MV-4-11 (cell line): ENCODE measurements at places on chromosomes 13 and 19.
A peak's percentile ranks its signal among the peaks of the same experiment; 100 is the strongest.

DNA sequence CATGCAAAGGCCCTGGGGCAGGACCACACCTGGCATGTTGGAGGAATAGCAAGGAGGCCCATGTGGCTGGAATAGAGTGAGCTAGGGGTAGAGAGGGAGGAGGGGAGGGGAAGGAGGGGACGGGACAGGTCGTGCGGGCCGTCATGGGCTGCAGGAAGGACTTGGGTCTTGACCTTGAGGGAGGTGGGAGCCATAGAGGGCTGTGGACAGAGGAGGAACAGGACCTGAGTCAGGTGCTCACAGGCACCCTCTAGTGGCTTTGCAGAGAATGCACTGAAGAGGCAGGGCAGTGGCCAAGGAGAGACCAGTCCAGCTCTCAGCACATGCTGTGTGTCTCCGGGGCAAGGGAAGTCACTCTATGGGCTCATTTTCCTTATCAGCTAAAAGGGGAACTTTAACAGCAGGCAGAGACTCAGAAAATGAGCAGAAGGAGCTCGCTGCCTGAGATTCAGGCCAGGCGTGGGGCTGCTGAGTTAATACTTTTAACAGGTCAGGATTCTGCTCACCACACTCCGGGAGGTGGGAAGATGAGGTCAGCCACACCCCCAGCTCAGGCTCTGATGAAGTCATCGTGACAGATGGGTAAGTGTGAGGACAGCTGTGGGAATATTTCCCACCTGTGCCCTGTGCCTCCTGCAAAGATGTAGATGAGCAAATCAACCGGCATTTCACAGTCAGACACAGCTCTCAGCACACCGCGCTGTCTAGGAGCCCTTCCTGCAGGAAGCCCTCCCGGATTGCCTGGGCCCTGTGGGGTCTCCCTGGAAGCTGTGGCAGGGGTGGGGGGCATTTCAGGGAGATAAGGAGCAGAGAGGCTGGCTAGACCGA, 6.0 kb upstream of the TNFAIP8L1 start:
- peak; percentile 95 for DNase-seq

DNA sequence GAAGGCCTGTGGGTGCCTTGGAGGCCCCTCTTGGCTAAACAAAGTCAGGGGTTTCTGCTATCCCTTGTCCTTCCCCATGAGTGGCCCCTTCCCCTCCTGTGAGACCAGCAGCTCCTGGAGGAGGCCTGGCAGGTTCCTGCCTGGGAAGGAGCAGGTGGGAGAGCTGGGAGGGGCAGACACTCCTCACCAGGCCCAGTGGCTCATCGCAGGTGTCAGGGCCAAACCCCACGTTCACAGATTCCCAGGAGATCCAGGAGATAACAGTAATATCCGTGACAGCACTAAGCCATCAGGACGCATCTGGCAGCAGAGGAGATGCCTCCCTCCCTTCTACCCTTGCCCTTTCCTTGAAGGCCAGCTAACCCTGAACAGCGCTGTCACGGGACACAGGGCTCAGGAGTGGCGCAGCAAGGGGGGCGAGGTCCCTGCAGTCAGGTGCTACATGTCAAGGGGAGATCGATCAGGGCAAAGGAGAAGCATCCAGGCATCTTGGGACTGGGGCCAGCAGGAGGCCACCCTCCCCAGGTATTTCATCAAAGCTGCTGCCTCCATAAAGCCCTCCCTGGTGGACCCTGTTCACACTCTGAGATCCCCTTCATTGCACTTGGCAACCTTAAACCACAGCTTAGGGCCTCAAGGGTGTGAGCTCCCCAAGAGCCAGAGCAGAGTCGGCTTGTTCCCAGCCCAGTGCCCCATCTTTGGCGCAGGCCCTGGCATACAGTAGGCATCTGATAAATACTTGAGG, 4.8 kb downstream of the CEBPA start:
- no peak for DNase-seq

DNA sequence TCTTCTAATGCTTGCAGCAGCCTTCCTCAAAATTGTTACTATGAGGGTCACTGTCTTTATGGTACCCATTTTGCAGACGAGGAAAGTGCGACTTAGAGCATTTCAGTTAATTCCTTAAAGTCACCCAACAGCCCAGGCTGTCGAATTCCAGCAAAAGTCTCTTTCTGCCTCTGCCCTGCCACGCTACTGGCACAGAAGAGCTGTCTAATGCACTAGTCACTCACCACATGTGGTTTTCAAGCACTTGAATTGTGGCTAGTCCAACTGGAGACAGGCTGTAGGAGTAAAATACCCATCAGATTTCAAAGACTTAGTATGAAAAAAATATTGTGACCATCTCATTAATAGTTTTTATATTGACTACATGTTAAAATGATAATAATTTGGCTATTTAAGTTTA, 1.7 kb downstream of the FPR1 start:
- DNase-seq: peak; percentile 81

DNA sequence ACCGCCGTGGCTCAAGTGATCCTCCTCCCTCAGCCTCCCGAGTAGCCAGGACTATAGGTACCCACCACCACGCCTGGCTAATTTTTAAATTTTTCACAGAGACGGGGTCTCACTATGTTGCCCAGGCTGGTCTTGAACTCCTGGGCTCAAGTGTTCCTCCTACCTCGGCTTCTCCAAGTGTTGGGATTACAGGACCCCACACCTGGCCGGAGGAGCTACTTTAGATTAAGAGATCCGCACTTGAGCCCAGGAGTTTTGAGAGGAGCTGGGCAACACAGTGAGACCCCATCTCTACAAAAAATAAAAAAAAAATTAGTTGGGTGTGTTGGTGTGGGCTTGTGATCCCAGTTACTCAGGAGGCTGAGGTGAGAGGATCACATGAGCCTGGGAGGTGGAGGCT, 9.0 kb upstream of the ZNF460 start:
- DNase-seq: no peak

DNA sequence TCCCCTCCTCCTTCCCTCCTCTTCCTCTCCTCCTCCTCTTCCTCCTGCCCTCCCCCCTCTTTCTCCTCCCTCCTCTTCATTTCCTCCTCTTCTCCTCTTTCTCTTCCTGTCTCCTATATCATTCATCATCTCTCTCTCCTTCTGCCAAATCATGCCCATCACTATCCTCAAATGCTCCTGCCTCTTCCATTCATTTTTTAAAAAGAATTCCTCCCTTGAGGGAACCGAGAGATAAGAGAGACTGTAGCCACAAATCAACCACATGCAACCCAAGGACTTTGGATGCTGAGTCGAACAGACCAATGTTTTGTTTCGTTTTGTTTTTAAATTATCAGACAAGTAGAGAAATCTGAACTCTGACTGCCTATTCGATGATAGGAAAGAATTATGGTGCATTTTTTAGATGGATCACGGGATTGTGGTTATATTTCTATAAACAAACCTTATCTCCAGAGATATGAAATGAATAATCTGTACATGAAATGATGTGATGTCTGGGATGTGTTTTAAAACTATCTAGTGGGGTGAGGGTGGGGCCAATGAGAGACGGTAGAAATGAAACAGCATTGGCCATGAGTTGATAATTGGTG, 9.5 kb upstream of the ZNF541 start:
- DNase-seq: no peak

DNA sequence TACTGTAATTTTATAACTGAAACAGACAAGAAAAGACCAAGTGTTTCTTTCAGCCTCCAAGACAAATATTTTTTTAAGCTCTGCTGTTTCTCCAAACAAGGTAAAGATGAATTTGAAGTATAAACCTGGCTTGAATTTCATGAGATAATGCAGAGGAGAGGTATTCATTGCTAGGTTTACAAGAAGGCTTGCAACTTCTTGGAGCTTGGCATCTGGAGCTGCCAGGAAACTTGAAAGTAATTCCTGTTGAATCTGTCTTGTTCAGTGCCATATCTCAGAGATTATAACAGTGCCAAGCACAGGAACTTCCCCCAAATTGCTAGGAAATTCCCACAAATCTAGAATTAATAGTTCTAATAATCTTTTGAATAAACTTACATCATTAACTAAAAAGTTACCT, 70.9 kb downstream of the CDK8 start:
- DNase-seq: no peak

DNA sequence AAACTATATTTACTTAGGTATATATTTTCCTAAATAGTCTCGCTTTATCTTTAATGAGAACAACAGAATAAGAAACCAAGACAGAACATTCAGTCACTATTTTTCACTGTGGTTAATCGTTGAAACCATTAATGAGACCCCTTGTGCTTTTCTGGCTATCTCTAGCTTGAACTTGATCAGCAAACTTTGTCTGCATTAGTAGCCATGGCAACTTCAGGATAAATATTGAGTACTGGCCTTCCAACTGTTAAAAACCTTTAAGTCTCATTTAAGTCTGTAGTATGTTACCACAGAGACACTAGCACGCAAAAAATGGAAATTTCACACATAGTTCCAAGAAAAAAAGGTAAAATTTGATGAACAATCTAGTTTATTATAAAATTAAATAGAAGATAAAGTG, 946.0 kb downstream of the SLITRK5 start:
- no peak for DNase-seq

- no peak for DNase-seq
These were observed 102.6 kb upstream of the FNDC3A start for GRCh38 chr13:48873081-48873480.

- DNase-seq: no peak
These were observed 63.8 kb downstream of the KCNRG start for GRCh38 chr13:50078895-50079654.

DNA sequence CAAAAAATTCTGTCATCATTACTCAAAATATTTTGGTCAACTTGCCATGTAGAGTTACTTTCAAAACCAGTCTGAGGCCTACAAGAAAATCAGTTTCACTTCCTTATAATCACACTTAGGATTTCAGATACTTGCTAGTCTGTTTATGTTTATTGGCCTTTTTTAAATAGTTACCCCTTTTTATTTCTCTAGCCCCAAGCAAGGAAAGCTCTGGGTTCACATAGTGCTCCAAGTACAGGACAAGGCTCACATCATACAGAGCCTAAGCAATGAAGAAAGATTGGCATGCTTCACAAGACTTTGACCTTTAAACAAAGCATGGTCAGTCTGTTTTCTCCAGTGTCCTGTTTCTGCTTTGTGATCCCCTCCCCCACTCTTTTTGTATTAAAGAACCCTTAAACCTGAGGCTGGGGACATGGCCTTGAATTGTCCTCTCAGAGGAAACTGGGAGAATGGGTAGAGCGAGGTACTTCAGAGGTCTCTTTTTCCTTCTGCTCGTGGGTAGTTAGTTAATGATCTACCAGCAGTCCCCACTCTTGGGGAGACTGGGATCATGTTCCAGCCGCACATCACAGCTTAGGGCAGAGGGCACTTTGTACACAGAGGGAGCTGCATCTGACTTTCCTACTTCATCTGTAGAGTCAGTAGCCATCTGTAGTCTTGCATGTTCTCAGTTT, 30.7 kb downstream of the CEACAM1 start:
- peak; percentile 87 for DNase-seq

DNA sequence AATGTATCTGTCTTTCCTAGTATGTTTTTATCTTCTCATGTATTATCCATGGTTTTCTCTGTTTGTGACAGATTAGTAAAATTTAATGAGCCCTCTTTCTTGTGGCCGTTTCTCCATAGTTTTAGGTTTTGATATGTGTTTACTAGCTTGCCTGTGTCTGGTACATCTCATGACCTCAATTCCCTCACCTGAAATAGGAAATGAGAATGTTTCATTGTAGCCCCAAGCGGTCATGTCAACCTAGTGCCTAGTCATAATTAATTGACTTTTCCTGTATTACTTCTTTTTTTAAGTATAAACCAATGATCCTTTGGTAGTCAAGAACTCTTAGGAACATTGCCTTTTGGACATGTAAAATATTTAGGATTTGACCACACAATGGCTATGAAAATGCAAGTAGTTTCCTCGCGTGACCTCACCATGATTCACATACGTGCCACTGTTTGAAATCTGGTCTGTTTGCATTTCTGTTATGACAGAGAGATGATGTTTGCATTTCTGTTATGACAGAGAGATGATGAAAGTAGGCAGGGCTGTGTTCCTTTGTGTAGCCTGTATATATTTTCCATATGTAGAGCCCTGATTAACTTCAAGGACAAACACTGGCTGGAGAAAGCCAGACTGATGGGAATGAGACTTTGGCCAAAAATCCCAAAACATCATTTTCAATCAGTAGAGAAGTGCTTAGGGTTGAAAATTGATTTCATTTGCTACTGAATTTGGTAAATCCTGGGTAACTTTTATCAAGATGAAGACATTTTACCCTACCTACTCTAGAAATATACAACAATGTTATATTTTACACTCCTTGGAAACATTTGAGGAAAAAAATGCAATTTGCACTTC, 104.8 kb downstream of the TNFRSF19 start:
- no peak for DNase-seq

- DNase-seq: peak; percentile 58
These were observed 19.8 kb upstream of the CEACAM4 start for GRCh38 chr19:41646589-41647204.

GRCh38 chr19:5112681-5113575, 144.0 kb downstream of the KDM4B start:
- no peak for DNase-seq

- DNase-seq: peak; percentile 50
These were observed 175.3 kb downstream of the ZIC5 start for GRCh38 chr13:99796175-99796819.

DNA sequence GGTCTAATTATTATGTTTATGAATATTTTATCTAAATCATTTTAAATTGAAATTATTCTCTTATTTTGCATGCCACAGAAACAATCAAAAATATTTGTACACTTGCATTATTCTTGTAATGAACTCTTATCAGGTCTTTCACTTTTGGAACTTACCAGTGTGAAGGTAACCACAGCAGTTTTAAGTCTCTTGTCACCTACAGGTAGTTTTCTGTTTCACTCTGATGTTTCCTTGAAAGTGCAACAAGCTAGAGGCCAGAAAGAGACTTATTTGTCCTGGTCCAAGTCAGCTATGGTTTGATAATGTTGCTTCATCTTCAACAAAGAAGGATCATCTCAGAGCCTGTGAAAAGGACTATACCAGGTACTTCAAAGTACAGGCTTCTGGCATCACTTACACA, 133.4 kb upstream of the NBEA start:
- DNase-seq: no peak

- DNase-seq: peak; percentile 44
These were observed 14.5 kb downstream of the ARHGEF7 start for GRCh38 chr13:111129465-111130115.

GRCh38 chr13:33025220-33025744, 9.1 kb downstream of the KL start:
- no peak for DNase-seq

- no peak for DNase-seq
These were observed 72.0 kb downstream of the TEX29 start for GRCh38 chr13:111392486-111392885.

GRCh38 chr19:35618857-35619256, 6.3 kb downstream of the HAUS5 start:
- no peak for DNase-seq

GRCh38 chr19:6060600-6061375, 49.5 kb downstream of the RFX2 start:
- no peak for DNase-seq
